SK-N-SH treated with all-trans-retinoic acid at 6 μM for 48 hours (cell line): ENCODE measurements at places on chromosomes 16 and 17.

DNA sequence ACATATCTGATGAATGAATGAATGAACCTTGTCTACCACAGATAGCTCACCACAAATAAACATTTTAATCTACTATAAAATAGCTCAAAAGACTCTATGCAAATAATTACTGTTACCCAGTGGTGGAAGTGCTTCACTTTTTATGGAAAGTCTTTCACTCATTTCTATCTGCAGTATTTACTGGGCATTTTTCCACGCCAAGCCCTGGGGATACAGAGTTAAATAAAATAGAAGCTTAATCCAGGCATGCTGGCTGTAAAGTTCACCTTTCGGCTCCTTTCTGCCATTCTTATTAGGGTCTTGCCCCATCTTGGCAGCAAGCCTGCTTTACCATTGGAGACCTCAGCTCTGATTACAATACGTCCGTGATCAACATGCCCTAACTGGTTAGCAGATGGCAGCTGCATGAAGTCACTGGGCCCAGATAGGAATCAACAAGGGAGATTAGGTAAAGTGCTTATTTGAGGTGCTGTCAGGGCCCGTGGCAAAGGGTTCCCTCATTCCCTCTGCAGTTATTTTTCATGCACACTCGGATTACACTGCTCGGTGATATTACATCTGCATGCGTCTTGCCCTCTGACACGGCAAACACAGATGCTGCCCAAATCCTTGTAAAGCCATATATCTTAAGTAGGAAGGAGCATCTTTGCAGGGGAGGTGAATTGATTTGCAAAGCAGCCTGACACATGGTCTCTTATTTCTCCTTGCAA, 648.9 kb downstream of the WWOX start:
- ATAC-seq, result no peak; the same call in 2 of the 3 replicates

- no peak for ATAC-seq
Measured at GRCh38 chr17:18866866-18867813, 9.2 kb downstream of the PRPSAP2 start.

DNA sequence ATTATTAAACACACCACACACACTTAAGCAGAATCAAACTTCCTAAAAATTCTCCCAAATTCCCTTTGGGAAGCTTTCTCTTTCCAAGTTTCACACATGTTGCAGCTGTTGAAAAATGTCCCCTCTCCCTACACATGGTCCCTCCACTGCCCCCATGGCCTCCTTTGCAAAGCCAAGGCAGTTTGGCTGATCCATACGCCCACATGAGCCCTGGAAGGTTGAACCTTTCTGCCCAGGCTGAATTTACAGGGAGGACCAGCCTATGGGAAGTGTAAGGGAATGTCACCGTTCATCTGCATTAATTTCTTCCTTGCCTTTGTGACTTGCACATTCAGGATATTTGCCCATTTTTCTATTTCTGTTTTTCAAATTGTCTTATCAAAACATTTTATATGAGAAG, 31.1 kb upstream of the SHISA6 start:
- no peak for ATAC-seq

DNA sequence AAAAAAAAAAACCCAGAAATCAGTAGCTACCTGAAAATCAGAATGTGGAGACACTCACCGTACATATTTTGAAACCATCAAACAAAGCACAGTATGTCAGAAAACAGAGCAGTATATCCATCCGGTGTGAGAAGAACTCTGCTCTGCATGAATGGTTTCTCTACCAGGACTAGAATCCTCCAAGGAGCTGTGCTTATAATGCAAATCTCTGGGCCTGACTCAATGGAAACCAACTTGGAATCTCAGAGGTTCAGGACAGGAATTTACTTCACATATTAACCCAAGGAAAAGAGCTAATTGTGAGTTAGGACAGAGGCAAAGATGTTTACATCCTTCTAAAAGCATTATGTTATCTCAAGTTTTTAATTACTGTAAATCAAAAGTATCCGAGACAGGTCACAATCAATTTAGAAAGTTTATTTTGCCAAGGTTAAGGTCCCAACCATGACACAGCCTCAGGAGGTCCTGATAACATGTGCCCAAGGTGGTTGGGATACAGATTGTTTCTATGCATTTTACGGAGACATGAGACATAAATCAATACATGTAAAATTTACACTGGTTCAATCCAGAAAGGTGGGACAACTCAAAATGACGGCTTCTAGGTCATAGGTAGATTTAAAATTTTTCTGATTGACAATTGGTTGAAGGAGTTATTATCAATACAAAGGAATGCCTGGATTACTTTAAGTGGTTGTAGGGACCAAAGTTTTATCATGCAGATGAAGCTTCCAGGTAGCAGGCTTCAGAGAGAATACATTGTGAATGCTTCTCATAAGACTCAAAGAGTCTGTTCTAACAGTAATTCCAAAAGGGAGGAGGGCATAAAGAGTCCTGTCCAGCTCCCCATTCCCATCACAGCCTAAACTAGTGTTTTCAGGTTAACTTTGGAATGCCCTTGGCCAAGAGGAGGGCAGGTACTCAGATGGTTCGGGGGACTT, 164.1 kb downstream of the CDH8 start:
- no peak for ATAC-seq

GRCh38 chr17:8175795-8176196, 384 bp downstream of the TMEM107 start:
- ATAC-seq, result peak; percentile 16

- no peak for ATAC-seq
Measured at GRCh38 chr16:75317101-75317522, 65.7 kb upstream of the BCAR1 start.

- no peak for ATAC-seq
Measured at GRCh38 chr16:87322833-87323726, 5.9 kb upstream of the C16orf95 start.

- no peak for ATAC-seq
Measured at GRCh38 chr17:69884846-69885245, 190.2 kb upstream of the KCNJ16 start.

DNA sequence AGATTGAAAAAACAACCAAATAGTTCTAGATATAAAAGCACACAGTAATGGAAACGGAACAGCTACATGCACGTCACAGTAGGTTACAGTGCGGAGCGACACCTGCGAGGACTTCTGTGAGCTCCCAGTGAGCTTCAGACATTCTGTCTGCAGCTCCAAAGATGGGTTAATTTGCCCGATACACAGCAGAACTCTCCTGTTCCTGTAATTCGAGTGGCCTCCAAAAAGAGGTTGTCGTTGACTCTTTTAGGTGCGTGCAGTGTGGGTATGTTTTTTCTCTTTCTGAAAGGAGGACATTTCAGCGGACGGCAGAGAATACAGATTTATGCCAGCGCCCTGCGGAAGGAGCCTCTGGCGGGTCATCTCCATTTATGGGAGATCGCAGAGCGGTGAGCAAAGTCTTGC, 2.9 kb downstream of the OR1F1 start:
- no peak for ATAC-seq

GRCh38 chr17:75662511-75662910, 4.4 kb downstream of the RECQL5 start:
- no peak for ATAC-seq

DNA sequence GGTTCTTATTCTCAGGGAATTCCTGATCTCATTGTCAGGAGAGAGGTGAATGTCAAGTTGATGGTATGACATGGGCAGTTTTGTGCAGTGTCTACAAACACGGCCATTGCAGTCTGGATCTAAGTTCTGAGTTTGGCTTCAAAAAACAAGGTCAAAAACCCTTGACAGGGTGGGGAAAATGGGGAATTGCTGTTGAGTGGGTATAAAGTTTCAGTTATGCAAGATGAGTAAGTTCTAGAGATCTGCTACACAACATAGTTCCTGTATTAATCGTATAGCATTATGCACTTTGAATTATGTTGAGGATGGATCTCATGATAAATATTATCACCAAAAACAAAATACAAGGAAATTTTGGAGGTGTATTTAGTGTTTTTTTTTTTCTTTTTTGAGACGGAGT, 36.6 kb upstream of the CARMIL2 start:
- no peak for ATAC-seq

DNA sequence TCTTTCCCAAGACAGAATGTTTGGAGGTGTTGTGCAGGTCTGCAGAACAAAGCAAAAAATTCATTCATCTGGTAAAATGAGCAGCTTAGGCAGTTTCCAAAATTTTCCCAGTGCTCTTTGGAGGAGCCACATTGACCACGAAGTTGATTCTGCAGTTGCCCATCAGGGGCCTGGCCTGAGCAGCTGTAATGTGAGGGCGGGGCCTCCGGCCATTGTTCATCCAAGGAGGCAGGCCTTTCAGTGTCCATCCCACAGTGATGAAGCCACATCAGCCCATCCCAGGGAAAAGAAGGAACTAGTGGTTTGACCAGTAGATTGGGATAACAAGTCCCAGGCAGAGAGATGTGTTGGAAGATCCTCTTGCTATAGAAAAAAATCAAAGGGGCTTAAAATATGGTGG, 10.1 kb downstream of the UBFD1 start:
- ATAC-seq, result no peak

DNA sequence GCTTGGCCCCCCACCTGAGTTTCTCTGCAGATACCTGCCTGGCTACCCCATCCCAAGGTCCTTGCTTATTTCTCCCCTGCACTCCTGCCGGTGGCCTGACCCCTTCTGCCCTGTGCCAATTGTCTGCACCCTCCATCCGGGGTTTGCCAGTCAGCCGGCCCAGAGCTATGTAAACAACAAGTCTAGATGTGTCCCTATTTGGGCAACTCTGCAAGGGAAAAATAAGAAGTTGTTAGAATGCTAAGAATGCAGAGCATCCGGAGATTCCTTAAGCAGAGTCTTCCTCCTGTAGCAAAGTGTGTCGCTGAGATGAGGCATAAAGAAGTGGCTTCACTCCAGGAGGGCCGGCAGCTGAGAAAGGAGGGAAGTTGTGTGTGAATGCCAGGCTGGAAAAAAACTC, 46.6 kb downstream of the RGS9 start:
- peak; percentile 53 for ATAC-seq

- no peak for ATAC-seq
Measured at GRCh38 chr16:19520861-19521331, 1.0 kb downstream of the GDE1 start.

DNA sequence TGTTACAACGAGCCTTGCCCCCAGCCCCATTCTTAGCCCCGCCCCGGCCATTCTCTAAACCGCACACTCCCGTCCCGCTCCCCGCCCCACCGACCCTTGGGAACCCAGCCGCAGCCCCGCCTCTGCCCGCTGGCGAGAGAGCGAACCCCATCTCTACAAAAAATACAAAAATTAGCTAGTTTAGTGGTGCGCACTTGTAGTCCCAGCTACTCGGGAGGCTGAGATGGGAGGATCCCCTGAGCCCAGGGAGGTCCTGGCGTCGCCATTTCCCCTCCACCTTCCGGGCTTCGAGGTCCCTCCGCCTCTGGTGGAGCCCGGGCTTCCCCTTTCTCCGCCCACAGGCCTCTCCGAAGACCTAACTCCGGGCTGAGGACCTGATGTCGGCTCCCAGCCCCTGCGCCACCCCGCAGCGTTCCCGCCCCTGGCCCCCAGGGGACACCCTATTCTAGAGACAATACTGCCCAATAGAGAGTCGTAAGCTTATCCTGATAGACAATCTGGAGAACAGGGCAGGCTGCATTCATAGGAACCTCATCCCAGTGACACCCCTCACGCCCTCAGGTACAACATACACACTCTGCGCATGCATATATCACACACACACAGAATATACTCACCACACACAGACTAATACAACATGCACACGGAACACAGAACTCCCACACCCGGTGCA, 480 bp upstream of the PROCA1 start:
- no peak for ATAC-seq

DNA sequence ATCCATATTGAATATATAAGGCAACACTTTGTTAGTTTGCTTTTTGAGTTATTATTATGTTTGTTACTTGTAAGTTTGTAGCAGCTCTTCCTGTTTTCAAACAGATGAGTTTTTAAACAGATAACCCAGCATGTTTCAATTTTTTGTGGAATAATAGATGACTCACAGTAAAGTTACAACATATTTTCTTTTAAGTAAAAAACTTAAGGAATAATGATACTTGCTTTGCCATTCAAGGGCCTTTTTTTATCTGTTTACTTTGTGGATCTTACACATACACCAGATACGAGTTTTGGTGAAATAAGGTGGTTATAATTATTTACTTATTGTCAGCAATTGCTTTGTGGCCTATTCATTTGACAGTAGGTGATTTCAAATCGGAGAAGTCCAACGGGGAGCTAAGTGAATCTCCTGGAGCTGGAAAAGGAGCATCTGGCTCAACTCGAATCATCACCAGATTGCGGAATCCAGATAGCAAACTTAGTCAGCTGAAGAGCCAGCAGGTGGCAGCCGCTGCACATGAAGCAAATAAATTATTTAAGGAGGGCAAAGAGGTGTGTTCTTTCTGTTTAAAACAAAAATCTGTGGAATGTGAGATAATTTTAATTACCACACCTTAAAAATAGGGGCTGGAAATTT, 66.3 kb downstream of the BPTF start:
- peak; percentile 79 for ATAC-seq

DNA sequence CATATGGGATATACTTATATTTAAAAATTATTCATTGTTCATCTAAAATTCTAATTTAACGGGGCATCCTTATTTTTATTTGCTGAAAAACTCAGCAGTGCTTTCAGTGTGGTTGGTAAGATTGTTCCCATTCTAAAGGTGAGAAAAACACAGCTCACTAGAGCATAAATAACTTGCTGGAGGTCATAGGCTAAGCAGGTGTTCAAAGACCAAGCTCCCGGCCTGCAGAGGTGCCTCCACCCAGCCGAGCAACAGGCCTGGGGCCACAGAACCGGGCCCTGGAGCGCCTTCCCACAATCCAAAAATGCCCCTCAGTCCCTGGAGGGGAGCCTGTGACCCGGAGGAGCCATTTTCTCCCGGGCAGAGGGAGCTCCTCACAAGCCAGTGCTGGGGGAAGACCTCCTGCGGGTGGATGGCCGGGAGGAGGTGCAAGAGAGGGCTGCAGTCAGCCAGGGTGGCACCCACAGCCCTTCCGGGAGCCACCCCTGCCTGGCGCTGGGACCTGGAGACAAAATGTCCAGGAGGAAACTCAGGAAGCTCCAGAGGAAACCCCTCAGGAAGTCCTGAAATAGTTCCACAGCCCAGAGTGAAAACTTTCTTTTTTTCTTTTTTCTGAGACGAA, 14.7 kb downstream of the ABR start:
- ATAC-seq, result no peak

DNA sequence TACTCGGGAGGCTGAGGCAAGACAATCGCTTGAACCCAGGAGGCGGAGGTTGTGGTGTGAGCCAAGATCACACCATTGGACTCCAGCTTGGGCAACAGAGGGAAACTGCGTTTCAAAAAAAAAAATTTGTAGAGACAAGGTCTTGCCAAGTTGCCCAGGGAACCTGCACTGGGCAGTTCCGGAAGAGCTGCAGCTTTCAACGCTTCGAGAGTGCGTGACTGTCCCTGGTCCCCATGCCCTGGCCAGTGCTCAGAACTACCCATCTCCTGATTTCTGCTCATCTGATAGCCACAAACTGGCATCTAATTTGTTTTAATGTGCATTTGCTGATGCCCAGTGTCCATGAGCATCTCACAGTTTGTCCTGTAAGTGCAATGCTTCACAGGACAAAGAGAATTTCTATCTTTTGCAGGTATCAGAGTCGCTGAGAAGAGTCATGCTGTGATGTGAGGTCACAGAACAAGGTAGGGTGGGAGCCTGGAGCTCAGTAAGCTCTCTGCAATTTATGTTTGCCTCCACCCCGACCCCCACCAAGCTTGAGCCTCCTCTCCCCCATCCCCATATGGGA, 3.9 kb downstream of the ACTG1 start:
- ATAC-seq, result peak; percentile 0; the same call in 1 of the 3 replicates
